ENCODE measurements at places on chromosomes 13 and 19.

DNA sequence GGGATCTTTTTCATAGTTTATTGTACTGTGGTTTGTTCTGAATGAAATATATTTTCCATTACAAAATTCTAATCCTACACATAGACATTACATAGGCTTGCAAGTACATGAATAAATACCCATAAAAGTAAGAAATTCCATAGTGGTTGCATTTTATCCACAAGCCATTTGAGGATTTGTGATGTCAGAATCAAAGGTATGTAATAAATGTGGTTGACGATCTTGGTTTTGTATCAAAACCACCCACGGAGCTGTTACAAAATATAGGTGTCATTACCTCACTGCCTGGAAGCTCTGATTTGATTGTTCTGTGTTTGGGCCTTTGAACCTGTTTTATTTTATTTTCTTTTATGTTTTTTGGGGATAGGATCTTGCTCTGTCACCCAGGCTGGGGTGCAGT, 125.1 kb downstream of the NALCN start:
- no peak for DNase-seq

DNA sequence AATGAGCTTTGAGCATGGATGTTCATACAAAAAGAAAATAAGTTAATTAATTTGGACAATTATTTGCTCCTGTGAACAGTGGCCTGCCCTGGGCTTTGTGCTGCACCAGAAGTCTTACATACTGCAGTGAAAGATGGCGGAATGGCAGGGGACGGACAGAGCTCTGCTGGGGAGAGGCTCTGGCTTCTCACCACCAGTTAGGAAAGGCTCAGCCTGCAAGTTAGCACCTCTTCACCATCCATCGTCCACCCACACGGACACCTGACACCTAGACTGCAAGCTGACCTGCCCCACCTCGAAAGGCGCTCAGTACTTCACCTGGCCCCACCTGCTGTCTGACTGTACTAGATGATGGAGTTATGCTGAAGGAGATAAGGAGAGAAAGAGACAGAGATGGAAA, 203.9 kb upstream of the IRS2 start:
- DNase-seq: no peak

- no peak for DNase-seq
These were observed 504.3 kb downstream of the COG6 start for GRCh38 chr13:40159736-40160135.

DNA sequence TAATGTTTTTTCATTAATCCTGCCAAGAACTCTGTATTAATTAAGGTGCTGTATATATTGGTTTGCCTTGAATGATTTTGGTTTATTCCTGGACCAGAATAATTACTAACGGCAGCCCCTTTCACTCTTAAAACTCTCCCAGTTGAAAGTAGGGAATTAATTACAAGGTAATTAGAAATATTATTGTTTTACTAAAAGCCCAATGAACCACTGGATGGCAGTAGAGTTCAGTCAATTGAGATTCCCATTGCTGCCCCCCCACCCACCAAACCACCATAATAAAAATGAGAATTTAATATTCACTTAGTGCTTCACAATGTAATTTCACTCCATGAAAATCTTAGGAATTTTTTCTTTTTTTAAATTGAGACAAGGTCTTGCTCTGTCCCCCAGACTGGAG, 13.7 kb downstream of the WBP4 start:
- peak; percentile 35 for DNase-seq

DNA sequence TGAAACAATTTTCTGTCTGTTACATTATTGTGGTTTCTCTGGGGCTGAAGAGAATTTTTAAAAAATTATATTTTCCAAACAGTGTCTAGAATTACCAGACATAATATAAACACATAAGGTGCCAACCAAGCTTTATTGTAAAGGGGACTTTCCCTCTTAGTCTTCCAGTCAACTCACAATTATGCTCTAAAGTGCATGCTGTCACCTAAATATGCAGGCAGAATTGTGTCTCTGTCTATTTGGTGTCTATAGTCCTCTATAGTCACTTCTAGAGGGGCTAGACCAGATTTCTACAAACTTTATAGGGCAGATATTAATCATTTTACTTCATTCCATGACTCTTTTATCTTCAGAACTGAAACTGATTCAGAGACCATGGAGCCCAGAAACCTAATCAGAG, 12.8 kb downstream of the ZNF254 start:
- DNase-seq: no peak

- peak; percentile 44 for DNase-seq
These were observed at the start of gene ARHGAP35 for GRCh38 chr19:46860846-46861690. TSS of gene ARHGAP35 (plus strand) at chr19:46860997. CDS start at chr19:46918676, 57,679 bp downstream.

DNA sequence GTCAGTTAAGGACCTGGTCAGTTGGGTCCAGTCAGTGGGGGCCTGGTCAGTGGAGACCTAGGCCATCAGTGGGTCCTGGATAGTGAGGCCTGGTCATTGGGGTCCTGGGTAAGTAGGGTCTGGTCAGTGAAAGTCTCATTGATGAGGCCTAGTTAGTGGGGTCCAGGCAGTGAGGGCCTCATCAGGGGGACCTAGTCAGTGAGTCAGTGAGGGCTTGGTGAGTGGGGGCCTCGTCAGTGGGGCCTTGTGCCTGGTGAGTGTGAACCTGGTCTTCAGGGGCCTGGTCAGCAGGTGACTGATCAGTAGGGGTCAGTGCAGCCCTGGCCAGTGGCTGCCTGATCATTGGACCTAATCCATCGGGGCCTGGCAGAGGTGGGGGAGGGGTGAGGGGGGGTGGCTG, 42.6 kb upstream of the TPM4 start:
- no peak for DNase-seq

DNA sequence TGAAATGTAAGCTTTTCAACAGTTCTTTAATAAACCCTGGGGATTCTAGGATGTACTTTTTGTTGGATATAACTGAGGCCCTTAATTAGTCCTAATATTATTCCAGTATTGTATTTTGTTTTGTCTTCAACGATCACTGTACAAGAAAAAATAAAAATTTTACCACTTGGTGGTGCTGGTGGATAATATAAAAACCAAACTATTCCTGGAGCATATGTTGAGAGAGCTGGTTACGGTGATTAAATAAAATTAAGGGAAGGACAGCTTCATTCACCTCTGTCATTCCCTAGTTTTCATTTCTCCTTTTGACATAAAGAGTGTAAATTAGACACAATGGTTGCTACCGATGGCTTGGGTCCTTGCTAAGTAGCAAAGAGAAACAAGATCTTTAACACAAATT, 598.6 kb upstream of the PCDH20 start:
- DNase-seq: no peak

DNA sequence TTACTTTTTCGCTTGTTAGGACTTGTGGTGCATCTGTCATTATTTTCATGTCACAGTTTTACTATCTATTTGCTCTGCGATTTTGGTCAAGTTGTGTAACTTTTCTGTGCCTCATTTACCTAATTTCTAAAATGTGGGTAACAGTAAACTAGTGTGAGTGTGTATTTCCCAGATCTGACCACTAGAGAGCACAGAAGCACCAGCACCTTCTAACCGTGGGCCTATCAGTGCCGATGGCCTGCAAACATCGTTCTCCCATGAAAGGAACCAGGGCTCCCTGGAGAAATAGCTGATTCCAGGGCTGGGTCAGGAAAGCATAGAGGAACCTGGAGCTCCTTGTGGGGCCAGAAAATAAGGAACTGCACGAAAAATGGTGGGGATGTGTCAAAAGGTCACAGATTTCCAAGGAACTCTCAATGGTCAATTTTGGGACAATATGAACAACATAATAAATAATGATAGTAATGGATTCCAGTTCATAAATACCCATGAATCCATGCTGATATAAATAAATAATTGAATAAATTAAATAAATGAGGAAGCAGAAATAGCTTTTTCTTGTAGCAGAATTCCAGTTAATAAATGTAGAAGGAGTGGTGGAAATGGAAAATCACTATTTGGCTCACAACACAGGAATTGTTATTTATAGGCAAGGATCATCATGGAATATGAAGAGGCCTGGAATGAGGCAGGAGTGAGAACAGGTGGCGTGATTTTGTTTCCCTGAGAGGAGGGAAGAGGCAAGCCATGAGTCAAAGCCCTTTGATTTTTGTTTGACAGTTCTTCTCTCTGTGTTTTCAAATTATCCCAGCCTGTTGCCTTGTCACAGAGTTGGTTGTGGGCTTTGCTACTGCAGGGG, 31.1 kb downstream of the CEACAM8 start:
- DNase-seq: no peak

DNA sequence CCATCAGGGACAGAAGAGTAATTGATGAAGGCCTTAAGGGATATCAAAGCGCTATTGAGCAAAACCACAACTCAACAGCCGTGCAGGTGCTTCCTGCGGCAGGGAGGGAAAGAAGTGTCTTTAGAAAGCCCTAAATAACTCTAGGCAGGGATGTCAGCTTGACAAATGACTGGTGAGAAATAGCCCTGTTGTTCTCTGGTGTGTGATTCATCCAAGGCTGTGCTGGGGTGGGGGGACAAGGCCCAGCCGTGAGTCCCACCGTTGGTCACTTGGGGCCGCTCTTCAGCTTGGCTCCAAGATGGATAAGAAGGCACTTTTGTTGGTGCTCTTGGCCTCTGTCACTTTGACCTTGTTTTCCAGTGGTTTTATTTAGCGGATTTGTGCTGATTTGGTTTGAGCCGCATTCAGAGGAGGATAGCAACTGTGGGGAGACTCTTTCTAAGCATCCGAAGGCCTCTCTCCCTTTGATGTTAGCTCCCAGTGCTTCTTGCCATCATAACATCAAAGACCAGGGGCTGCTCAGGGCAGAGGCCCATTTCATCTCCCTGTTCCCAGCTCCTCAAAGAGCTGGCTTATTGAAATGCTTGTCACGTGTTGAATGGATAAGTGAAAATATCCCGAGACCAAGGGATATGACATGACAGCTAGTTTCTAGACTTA, 130.3 kb upstream of the SERP2 start:
- no peak for DNase-seq

- no peak for DNase-seq
These were observed 3.3 kb downstream of the AKT1S1 start for GRCh38 chr19:49873834-49874233.

DNA sequence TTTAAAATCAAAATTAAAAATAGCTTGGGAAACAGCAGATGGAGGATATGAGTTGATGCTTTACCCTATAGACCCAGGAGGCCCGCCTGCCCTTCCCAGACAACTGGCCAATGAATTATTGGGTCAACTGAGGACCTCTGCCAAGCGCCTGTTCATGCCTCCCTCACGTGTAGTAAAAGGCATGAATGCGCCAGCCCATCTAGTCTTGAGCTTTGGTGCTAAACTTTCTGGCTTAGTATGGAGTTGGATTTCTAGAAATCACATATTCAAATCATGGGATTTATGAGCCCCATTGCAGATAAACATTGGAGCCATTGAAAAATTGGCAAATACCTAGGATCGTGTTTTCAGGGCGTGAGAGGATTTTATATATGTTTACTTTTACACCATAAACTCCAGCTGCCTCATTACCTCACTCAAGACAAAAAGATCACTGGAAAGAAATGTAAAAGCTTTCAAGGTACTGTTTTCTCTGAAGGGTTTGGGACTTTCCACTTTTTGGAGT, 47.1 kb downstream of the COL4A2 start:
- DNase-seq: no peak

DNA sequence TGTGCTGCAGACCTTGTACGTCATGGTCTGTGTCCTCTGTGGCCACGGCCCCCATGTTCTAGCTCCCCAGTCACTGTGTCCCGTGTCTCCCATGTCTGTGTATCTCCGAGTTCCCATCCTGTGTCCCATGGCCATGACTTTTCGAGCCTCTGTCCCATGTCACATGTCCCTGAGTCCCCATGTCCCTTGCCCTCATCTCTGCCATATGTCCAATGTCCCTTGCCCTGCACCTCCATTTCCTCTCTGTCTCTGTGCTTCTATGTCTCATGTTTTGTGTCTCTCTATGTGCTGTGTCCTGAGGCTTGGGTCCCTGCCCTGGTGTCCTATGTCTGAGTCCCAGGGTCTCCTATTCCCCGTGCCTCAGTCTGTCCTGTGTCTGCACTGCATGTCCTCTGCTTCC, 2.0 kb downstream of the ATP4A start:
- DNase-seq: no peak

GRCh38 chr19:53903055-53903680, 5.9 kb upstream of the CACNG7 start:
- DNase-seq: peak; percentile 49

DNA sequence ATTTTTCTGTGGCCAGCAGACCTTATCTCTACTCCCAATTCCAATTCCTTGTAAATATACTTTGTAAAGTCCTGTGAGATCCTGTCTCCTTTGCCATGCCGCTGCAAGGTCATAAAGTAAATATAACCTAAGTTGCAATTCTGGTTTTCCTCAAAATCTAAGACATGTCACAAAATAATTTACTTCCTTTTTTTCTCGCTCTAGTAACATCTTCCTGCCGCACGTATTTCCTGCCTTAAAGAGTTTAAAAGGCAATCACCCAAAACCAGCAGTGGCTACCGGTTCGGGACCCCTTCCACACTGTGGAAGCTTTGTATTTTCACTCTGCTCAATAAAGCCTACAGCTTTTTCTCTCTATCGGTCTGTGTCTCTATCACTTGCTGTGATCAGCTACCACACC, 832.0 kb upstream of the SLITRK5 start:
- no peak for DNase-seq

- DNase-seq: no peak
These were observed 46.6 kb upstream of the GPR183 start for GRCh38 chr13:99353836-99354235.

GRCh38 chr13:75264611-75265010, 217.4 kb downstream of the TBC1D4 start:
- no peak for DNase-seq

DNA sequence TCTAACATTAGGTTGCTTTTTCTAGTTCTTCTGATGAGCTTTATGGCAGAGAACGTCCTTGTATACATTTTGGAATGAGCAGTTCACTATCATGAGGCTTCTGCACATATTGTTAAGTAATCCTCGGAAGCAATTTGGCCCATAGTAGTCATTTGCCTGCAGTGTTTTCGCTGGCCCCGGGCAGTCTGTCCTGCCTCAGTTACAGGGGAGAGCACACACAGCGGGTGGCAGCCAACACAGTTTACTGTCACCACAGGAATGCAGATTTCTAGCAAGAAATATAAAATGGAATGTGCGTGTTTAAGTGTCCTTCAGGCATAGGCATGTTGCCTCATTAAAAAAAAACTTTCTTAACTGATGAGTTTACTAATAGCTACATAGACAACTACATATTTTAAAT, 71.5 kb upstream of the GJB6 start:
- DNase-seq: no peak

DNA sequence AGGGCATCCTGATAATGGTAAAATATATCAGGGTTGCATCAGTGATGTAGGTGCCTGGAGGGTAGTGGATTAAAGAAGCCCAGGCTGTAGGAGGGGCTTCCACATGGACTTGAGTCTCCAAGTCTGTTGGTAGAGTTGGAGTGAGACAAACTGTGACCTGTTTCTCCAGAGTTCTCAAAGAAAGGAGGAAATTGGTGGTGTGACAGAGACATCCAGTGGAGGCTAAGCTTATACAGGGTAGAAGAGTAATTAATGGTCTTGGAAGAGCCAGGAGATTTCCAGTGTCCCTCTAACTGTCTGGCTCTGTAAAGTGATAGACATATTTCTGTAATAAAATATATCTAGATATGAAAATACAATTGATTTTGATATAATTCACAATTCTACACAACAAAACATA, 61.1 kb downstream of the GPC5 start:
- DNase-seq: no peak
